NCI-H510A (cell line): ENCODE measurements at places on chromosomes 12 and 14.

GRCh38 chr14:29783556-29783955 lies 144.1 kb downstream of the PRKD1 start:
- no peak for DNase-seq

- no peak for DNase-seq
Measured at GRCh38 chr12:109258607-109259544, 50.2 kb downstream of the FOXN4 start.

DNA sequence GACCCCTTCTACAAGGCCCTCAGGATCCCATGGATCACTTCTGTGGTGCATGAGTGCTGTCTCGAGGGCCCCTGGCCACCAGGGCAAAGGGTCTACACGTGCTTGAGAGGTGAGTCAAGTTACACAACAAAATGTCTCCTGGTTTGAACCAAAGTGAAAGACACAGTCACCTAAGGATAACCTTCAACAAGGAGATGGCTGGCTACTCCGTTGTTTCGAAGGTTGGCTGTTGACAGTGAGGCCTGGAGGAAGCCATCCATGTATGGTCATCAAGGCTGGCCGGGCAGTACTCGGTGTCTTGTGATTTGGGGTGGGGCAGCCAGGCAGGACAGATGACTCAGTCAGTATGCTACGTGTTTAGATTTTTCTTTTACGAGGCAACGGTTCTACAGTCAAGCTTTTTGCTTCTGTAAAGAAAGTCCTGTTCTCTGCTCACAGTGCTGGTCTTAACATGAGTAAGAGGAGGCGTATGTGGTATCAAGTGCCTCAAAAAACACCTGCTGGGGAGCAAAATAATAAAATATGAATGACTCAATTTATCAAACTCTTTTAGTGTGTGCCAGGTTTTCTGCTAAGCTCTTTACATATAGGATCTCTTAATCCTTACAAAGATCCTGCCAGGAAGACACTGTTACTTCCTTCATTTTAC lies 18.0 kb upstream of the NT5DC3 start:
- no peak for DNase-seq

GRCh38 chr14:67514650-67515385 lies 18.3 kb upstream of the PLEKHH1 start:
- no peak for DNase-seq

GRCh38 chr12:98948343-98948949 lies 303.4 kb downstream of the APAF1 start:
- DNase-seq = no peak

DNA sequence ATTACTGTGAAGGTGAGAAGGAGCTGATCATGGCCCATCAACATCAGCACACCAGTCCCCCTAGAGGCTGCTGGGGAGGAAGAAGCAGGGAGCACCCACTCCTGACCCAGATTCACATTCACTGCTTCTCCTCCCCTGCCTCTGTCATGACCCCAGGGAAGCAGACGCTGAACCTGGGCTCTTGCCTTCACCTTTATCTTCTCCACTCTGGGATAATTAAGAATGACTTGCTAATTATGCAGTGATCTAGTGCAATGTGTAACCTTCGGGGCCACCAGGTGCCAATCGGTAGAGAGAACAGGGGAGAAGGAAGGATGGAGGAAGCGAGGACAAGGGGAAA lies 44.4 kb upstream of the IQSEC3 start:
- no peak for DNase-seq

GRCh38 chr12:114671443-114672411 lies 12.2 kb downstream of the TBX3 start:
- DNase-seq = no peak

DNA sequence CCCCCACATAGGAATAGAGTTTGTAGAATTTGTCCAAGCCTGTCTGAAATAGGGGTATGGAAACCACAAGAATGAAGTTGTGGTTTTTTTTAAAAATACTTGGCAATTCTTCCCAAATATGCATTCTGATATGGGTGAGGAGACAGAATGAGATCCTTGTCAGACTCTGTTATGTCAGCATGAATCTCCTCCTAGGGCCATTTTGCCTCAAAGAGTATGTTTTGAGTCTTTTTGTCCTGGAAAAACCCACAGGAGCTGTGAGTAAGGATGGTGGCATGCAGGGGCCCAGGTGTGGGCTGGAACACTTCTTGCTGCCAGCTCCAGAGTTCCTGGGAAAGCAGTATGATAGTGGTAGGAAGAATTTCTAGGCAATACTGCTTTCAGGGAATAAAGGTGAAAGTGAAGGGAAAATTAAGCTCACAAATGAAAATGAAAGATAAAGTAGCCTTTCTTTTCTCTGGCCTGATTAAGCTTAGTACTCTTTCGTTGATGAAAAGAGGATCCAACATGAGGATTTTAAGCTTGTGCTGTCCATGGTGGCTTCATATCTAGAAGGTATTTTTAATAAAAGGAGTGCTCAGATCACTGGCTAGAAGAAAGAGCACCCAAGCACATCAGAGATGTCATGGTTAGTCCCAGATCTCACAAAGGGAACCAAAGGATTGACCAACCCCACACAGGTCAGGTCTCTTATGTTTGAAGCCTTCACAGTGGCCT lies 130.8 kb downstream of the LLPH start:
- DNase-seq = no peak
